ENCODE measurements at places on chromosomes 13 and 19.

GRCh38 chr19:40589591-40590429 is 11.4 kb upstream of the LTBP4 start:
- no peak for DNase-seq

DNA sequence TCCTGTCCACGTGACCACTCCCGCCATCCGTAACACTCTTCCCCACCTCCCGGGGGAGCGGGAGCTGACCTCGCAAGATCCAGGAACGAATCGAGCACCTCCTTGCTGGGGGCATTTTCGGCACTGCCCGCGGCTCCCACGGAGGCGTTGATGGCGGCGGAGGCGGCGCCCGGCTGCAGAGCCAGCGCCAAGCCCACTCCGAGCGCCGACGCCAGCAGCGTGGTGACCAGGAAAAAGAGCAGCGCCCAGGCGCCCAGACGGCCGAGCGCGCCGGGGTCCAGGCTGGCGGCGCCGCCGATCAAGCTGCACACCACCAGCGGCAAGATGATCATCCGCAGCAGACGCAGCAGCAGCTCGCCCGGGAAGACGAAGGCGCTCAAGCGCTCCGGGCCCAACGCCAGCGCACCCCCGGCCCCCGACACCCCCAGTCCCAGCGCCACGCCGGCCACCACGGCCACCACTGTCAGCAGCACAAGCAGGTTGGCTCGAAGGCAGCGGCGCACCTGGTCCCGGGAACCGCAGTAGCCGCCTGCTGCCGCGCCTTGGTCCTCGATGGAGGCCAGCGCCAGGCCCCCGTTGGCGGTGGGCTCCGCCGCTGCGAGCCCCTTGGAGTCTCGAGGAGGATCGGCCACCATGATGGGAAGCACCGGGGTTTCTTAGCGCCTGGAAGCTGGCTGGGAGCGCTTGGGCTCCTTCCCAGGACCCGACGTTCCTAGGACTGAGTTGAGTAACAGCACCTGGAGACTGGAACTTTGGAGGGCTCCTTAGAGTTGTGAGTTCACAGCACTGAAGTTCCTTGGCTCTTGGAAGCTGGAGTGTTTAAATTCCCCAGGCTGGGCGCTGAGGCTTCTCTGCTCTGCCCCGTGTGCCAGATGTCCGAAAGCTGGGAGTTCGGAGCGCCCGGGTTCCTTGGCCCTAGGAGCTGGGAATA is 798 bp downstream of the SLC1A5 start:
- DNase-seq = peak; percentile 77

- no peak for DNase-seq
These were observed 29.1 kb downstream of the NUP58 start for GRCh38 chr13:25330541-25330940.

- peak; percentile 39 for DNase-seq
These were observed 949 bp downstream of the RAB3A start for GRCh38 chr19:18202778-18203407.

DNA sequence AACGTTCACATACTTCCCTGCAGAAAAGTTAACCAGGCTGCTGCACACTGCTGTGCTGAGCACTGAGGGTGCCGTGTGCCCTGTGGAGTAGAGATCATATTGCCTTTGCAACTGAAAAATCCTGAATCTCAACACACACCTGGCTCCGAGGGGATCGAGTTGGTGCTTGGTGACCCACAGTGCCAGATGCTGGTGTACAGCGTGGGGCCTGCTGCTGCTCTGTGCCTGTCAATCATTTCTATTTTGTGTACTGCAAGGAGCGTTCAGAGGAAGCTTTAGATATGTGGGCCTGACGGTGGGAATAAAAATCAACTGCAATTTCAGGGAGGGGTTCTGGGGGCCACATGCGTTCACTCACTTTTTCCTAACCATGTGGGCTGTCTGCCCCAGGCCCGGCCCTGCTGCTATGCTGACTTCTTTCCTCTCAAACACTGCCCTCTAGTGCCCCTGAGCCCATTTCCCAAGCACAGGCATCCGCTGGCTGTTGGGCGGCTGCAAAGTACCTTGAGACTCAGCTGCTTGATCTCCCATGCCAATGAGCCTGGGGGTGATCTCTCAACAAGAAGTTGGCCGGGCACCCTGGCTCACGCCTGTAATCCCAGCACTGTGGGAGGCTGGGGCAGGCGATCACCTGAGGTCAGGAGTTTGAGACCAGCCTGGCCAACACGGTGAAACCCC is 9.7 kb upstream of the LENG8 start:
- DNase-seq = peak; percentile 56

GRCh38 chr13:72253754-72254153 is 386.8 kb upstream of the DACH1 start:
- DNase-seq = no peak

DNA sequence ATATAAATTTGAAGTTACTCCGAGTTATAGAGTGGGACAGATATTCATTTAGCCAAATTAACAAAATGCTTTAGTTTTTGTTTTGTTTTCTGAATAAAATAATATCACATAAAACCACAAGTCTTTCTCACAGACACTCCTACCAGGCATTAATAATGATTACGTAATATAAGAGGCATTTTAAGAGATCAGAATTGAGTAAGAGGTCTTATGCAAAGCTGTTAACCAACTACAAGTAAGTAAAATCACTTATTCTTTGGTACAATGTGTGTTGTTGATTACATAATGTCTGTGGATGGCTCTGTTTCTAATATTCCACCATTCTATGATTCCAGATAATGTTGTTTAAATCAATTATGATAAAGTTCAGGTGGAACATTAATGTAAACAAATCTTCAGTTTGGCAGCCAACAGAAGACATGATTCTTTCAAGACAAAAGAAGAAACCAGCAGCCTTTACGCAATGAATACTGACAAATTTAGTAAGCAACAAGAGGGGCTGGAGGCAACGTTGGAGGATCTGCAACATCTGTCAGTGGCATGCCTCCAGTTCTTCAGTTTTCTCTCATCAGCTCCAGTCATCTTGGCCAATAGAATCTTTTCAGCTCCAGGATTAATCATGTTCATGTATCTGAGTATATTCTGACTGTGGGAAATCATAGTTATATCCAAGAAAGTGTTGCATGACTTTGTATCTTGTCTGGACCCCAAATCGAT is 403.8 kb downstream of the SLITRK5 start:
- no peak for DNase-seq
